ENCODE measurements at places on chromosomes 3 and 15. TPM values are rescaled to one million over a fixed set of nuclear protein-coding genes. Genes with fewer than 3 reads are reported as not detected.

MNS1 gene
- total RNA-seq: 2.7 TPM

MRPL3 gene
- 103 TPM for total RNA-seq

CLDN18 gene
- not detected for total RNA-seq

GUCA1C gene
- not detected for total RNA-seq

CD80 gene
- total RNA-seq: not detected

PRR20G gene
- total RNA-seq: not detected

WDR93 gene
- 0.20 TPM for total RNA-seq

TJP1 gene
- total RNA-seq: 78.7 TPM

CLDN1 gene
- total RNA-seq: 28.6 TPM

CSTA gene
- total RNA-seq: 1.2 TPM

CNTN3 gene
- total RNA-seq: not detected

PLD1 gene
- total RNA-seq: 8.5 TPM

APOD gene
- total RNA-seq: 0.51 TPM

CD276 gene
- 71.9 TPM for total RNA-seq

RAMAC gene
- total RNA-seq: 41.1 TPM

CYP1A1 gene
- 3.1 TPM for total RNA-seq

LTK gene
- total RNA-seq: 0.06 TPM

LRRC58 gene
- 15.9 TPM for total RNA-seq

WNT7A gene
- 0.23 TPM for total RNA-seq

FBXL2 gene
- 7.8 TPM for total RNA-seq

CIDEC gene
- 2.8 TPM for total RNA-seq

LRRK1 gene
- total RNA-seq: 25.4 TPM

GPR176 gene
- 11.4 TPM for total RNA-seq

CCDC50 gene
- total RNA-seq: 32.0 TPM

KIF7 gene
- 4.9 TPM for total RNA-seq

TMEM44 gene
- total RNA-seq: 10.8 TPM

ACP3 gene
- total RNA-seq: not detected

AHSG gene
- total RNA-seq: not detected

GPR62 gene
- not detected for total RNA-seq

SLC25A20 gene
- total RNA-seq: 12.9 TPM

IL5RA gene
- not detected for total RNA-seq

SLC6A20 gene
- 0.02 TPM for total RNA-seq

ATP6V1A gene
- total RNA-seq: 18.8 TPM

GHSR gene
- not detected for total RNA-seq

UPK1B gene
- total RNA-seq: 12.8 TPM

ALDH1A3 gene
- total RNA-seq: 24.7 TPM

RPSA gene
- 2,543 TPM for total RNA-seq

ANKRD28 gene
- total RNA-seq: 51.5 TPM

SLC38A3 gene
- not detected for total RNA-seq

KBTBD8 gene
- total RNA-seq: 0.63 TPM

GNAT1 gene
- 0.09 TPM for total RNA-seq

CAMK2N2 gene
- total RNA-seq: 1.1 TPM

PRTG gene
- 12.5 TPM for total RNA-seq

TUSC7 gene
- not detected for total RNA-seq
